ENCODE measurements at places on chromosomes 2 and 18. TPM values are rescaled to one million over a fixed set of nuclear protein-coding genes. Genes with fewer than 3 reads are reported as not detected.

NT5C1B gene
- not detected for total RNA-seq

- DNase-seq, result no peak
Observed at GRCh38 chr2:285531-285930, 2.4 kb downstream of the ALKAL2 start.

- no peak for DNase-seq
Observed at GRCh38 chr2:201931475-201931874, 102.2 kb upstream of the FZD7 start.

- DNase-seq, result no peak
Observed at GRCh38 chr2:219733746-219734145, 106.3 kb downstream of the SLC4A3 start.

CCBE1 gene
- 0.31 TPM for total RNA-seq

DNA sequence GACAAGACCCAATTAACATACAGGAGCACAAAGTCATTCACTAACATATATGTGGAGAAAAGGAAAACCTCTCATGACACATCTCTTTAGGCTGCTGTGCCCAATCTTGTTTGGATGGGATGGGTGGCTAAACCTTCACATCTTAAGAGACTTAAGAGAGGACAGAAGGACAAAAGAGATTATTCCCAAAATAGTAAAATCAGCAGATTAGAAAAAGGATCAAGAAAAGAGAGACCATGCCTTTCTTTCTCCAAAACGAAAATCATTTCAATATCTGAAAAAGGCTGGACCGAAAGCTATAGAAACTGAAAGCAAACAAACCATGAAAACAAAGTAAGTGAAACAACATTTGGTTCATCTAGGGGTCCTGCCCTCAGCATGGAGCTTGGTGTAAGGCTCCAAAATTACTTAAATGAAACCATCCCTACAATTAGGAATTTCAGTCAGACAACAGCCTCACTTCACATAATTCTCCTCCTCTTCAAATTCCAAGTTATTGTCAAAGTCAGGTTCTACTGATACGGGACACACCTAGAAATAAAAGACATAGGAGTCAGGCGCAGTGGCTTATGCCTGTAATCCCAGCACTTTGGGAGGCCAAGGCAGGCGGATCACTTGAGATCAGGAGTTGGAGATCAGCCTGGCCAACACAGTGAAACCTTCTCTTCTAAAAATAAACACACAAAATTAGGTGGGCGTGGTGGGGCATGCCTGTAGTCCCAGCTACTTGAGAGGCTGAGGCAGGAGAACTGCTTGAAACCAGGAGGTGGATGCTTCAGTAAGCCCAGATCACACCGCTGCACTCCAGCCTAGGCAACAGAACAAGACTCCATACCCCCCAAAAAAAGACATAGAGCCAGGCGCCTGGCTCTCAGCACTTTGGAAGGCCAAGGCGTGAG is 5.2 kb downstream of the STARD7 start:
- no peak for DNase-seq

DNA sequence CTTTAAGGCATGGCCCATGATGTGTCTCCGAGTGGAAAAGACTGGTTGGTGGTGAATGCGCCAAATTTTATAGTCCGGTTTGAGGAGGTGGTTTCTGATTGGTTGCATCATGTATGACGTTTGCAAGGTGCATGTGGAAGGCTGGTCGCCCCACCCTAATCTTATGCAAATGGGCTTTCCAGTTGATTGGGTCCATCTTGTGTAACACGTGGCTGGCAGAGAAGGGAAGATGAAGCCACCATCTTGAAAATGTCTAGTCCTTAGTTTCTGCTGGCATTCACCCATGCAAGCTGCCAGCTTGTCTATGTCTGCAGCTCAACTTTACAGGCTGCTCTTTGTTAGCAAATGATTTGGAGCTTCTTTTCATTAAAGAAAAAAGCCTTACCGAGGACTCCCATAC is 132.2 kb downstream of the PIK3C3 start:
- DNase-seq, result no peak

DNA sequence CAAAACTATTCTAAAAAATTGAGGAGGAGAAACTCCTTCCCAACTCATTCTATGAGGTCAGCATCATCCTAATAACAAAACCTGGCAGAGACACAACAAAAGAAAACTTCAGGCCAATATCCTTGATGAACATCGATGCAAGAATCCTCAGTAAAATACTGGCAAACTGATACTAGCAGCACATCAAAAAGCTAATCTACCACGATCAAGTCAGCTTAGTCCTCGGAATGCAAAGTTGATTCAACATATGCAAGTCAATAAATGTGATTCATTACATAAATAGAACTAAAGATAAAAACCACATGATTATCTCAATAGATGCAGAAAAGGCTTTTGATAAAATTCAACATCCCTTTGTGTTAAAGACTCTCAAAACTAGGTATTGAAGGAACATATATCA is 63.1 kb downstream of the EHBP1 start:
- no peak for DNase-seq

DNA sequence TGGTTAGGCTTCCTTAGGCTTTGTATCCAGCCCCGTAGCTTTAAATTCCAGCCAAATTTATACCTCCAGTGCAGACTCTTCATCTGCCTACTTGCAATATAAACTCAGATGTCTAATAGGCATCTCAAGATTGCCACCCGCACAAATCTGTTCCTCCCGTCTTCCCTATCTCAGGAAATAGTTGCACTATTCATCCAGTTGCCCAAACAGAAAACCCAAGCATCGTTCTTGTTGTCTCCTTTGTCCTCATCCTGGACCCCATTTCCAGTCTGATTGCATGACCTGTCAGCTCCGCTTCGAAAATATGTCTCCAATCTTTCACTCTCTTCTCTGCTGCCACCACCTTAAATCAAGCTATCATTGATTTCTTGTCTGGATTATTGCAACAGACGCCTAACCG is 2.3 kb downstream of the FKBP1B start:
- no peak for DNase-seq

PLGLB2 gene
- 1.5 TPM for total RNA-seq

- no peak for DNase-seq
Observed at GRCh38 chr2:222296911-222297599, 1.7 kb downstream of the PAX3 start.

All from left colon (tissue), 2 donors.